Stimulated activated CD4-positive, alpha-beta T cell treated with anti-CD3 and anti-CD28 coated beads, Interleukin-15, amount 100 ng/mL, for 1 hour (primary cell): ENCODE measurements at places on chromosomes 4 and X.

DNA sequence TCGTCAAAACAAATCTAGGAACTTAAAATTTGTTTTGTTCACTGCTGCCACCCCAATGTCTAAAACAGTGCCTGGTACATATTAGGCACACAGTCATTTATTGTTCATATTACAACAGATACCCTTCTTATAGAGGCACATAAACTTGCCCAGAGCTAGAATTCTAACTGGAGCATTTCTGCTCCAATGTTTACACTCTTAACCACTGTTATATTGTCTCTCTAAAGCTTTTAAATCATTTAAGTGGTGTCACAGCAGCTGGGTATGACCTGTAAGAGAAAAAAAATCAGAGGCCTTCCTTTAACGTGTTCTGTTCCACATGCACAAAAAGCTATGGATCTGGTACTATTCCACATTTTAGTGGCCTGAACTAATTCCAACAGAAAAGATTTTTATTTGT is 3.0 kb downstream of the UBE2D3 start:
- DNase-seq, result no peak

DNA sequence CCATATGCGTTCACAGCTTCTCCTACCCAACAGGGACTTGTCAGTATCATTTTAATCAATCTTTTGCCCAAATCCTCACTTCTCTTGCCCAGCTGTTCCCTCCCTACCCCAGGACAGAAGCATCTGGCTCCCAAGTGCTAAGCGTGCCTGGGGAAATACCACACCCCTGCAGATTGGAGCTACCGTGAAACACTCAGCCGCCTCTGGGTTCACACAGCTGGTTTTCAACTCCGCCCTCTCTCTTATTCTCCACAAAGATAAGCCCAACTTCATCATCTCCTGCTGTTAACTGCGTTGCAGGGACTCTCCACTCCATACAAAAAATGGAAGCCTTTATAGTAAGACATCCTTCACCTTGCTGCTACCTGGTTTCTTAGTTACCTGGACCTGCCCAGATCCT is 147.3 kb upstream of the FTHL17 start:
- DNase-seq, result no peak

GRCh38 chr4:183118585-183118984 is 19.5 kb downstream of the WWC2 start:
- no peak for DNase-seq

DNA sequence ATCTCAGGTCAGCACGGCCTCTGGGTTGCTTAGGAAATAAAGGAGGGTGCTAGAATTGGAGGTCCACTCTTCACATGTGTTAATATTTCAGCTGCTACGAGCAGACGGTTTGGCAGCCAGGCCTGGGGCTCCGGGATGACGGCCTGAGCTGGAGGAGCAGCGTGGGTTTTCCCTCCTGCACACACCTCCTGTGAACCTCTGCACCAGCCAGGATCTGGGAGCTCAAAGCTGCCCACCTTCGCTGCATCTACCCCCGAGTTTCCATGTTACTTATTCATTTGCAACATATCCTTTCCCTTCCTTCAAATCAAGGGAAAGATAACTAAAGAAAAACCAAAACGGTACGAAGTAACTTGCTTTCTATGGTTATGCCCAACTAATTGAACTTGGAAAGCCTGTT is 13.6 kb downstream of the STOX2 start:
- DNase-seq, result no peak

DNA sequence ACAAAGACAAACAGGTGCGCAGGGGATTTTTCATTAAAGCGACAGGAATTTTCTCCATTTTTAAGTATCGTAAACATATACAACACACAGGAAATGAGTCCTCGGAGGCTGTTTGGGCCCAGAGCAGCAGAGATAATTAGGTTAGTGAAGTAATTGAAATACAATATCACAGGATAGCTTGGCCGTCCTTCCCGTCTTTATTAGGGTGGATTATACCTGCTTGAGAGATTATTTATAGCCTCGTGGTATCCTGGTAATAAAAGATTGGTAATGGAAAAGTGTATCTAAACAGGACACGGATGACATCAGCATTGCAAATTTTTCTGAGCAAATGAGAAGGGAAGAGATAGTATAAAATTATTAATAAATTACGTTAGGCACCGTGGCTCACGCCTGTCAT is 68.2 kb downstream of the CRLF2 start:
- DNase-seq, result no peak

DNA sequence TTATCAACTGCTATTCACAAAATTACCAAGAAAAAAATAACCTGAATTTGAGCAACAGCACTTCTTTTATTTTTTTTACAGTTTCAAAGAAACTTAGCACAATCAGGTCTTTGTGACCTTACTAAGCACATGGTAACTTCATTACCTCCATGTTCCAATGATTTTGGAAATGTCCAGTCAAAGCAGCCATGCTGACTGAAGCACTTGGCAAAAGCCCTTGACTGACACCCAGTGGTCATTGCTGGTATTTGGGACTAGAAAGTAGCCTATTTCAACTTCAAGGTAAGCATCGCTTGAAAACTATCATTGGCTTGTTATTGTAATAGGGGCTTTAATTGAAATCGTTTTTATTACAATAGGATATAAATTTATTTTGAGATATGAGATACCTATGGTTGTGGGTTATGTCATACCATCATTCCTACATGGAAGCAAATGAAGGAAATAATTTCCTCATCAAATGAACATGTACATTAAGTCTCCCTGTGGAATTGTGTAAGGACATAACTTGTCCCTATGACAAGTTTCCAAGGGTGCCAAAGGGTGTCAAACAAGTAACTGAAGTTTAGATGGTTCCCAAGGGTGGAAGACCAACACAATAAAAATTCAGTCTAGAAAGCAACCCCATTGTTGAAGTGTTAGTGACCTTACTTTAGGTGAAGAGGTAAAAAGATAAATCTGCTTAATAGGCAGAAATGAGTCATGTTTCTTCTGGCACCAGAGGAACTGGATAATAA is 15.2 kb upstream of the ANXA10 start:
- DNase-seq, result no peak

GRCh38 chr4:77354550-77354949 is 197.5 kb downstream of the CCNG2 start:
- no peak for DNase-seq

GRCh38 chr4:169791527-169792156 is 33.9 kb upstream of the HPF1 start:
- DNase-seq, result no peak

DNA sequence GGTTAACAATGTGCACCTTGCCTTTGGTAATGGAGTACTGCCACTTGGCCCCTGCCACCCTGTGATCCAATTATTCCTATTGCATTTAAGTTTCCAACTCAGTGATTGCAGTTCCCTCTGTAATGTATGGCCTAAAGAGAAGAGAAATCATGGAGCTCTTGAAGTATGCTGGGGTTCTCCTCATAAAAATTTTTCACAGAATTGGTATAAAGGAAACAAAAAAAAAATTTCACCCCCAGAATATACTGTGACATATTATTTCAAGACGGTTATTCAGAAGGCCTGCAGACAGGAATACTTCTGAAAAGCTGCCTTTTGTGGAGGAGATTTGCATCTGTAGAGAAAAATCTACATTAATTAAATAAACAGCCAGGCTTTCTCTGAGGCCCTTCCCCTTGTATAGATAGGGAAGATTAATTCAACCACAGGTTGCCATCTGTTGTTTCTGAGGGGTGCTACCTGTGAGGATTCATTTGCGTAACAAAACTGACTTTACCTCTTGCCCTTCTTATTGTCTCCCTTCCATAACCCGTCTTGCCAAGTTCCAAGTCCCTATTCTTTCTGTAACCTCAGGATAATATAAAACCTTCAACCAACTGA is 94.8 kb upstream of the LANCL3 start:
- no peak for DNase-seq

DNA sequence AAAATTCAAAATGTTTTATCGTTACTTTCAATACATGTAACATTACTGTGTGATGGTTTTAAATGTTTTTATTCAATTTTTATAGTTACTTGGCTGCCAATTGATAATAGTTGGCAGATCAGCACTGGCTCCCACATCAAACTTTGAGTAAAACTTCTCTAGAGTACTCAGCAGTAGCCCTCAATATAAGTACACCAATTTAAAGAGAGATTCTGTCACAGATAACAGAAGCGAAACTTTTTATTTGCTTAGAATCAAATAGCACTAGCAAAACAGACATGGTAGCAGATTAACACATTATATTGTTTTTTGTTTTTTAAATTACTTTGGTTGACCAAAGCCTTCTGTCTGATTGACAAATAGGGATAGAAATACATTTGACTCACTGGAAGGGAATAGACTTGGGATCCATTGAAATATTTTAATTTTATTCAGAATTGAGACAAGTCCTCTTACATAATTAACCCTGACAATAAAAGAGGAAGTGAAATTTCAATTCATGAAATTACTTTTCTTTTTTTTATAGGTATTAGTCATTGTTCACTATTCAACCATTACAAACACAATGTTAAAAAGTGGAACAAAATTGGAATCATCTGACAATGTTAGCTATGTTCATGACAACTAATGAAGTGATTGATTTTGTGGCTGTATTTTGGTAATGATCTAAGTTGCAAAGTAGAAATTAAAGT is 554.9 kb downstream of the KLHL4 start:
- no peak for DNase-seq

DNA sequence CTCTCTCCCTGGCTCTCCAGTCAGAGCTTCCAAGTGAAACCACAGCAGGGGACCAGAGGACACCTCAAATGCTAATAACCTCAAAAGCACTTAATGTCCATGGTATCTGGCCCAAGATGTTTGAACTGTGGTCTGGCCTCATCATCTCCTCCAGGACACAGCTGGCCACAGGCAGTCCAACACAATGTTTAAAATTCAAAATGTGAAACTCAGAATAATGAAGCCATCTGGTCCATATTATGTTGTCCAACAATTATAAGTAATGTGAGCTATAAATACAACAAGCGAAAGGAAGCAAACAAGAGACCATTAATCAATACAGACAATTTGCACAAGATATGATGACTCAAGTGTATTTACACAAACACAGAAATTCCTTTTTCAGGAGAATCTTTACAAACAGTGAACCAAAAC is 90.7 kb upstream of the S100G start:
- no peak for DNase-seq

- no peak for DNase-seq
These were observed 67.3 kb downstream of the ASB9 start for GRCh38 chrX:15202454-15203177.

- DNase-seq, result no peak
These were observed 53.8 kb upstream of the HGFAC start for GRCh38 chr4:3387943-3388361.

DNA sequence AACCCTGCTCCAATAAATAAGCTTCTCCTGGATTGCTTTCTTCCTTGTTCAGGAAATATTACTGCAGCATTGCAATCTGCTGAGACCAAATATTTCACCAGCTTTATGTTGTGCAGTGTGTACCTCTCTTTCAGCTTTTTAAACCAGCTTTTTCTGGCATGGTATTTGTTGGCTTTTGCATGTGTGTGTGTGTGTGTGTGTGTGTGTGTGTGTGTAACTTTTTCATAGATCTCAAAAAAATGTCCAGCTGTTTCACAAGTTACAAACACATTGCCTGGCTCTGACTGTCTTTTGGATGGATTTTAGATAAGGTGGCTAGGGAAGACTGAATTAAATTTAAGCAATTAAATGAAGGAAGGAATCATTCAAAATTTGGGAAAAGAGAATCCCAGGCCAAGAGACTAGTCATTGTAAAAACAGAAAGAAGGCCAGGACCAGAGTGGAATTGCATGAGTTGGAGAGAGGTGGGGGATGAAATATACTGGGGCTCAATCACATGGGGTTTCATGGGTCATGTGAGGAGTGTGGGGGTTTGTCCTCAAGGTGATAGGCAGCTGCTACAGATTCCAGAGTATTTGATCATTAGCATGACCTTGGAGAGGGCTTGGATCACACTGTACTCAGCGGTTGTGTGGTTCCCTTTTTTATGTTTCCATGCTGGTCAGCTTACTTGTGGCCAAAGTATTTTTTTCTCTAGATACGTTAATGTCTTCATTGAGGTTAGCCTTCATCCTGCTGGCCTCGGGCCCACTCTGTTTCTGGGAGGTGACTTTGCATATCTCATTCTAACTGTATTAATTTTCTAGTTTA is 357.7 kb upstream of the BOD1L1 start:
- no peak for DNase-seq

- no peak for DNase-seq
These were observed 12.9 kb upstream of the SPP1 start for GRCh38 chr4:87962398-87963146.

DNA sequence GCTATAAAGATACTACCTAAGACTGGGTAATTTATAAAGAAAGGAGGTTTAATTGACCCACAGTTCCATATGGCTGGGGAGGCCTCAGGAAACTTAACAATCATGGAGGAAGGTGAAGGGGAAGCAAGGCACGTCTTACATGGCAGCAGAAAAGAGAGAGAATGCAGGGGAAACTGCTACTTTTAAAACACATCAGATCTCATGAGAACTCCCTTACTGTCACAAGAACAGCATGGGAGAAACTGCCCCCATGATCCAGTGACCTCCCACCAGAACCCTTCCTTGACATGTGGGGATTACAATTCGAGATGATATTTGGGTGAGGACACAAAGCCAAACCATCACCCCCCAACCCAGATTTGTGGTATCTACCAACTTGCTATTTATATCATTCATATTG is 13.9 kb downstream of the TEX13C start:
- no peak for DNase-seq

- DNase-seq, result no peak
These were observed 194.6 kb upstream of the C1QTNF7 start for GRCh38 chr4:15233264-15233597.

DNA sequence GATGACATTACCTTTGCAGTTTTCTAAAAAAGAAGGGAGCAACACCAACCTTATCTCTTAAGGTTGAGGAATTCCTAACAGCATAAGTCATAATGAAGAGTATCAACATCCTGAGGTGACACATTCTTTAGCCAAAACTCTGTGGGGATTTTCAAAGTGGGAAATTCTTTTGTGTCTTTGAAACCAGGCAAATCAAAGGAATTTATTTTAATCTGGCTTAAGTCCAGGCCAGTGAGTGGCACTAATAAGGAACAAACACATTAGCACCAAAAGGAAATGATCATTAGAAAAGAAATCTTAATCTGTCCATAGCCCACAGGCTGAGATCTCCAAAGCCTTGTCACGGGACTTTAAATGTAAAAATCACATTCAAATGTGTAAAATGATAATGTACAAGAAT is 110.1 kb downstream of the LARP7 start:
- DNase-seq, result no peak

DNA sequence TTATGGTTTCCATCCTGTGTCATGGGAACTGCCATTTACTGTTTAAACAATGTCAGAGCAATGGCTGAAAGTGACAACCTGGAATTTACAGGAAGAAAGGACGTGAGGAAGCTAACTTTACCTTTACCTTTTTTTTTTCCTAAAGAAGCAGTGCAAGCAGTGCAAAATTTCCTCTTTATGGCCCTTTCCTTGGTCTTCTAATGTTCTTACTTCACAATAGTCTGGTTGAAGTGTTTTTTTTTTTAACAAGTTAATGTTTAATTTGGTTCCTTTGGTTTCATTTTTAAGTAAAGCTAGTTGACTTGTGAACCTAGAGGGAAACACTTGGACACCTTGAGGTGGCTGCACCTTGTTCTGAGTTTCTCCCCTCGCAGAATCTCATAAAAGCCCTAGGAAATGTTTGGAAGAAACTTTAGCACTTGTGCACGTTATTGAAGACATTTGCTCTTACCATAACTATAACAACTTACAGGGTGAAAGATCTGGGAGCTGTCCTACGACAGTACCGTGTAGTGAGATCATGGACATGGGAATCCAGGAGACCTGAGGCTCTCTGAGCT is 1.8 kb downstream of the SGMS2 start:
- no peak for DNase-seq
